ENCODE measurements at places on chromosomes 6 and 20.

- no peak for DNase-seq
Observed at GRCh38 chr6:80872951-80873308, 766.5 kb downstream of the BCKDHB start.

- no peak for DNase-seq
Observed at GRCh38 chr6:151692216-151692615, 115.3 kb upstream of the ESR1 start.

DNA sequence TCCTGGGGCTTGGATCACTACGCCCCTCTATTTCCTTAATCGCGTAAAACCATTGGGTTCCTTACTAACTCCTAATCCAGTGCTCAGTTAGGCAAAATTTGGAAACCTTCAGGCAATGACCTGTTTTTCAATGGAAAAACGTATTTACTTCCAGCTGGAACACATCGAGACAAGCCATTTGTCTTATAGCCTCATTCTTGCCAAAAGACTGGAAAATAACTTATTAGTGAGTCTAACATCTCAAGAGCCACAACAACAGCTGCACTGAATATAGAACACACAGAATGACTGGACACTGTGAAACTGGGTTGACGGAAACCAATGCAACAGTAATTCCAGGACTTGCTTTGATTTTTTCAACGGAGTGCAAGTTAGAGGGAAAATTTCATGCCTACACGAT is 125.2 kb upstream of the MAP3K7 start:
- DNase-seq: no peak

DNA sequence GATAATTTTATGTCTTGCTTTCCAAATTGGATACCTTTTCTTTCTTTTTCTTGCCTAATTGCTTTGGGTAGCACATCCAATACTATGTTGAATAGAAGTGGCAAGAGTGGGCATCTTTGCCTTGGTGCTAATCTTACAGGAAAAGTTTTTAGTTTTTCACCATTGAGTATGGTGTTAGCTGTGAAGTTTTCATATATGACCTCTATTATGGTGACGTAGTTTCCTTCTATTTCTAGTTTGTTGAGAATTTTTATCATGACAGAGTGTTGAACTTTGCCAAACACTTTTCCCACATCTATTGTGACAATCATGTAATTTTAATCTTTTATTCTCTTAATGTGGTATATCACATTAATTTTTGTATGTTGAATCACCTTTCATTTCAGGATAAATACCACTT is 216.1 kb downstream of the LRFN2 start:
- no peak for DNase-seq

GRCh38 chr6:55034752-55035151 is 139.6 kb upstream of the HCRTR2 start:
- no peak for DNase-seq

DNA sequence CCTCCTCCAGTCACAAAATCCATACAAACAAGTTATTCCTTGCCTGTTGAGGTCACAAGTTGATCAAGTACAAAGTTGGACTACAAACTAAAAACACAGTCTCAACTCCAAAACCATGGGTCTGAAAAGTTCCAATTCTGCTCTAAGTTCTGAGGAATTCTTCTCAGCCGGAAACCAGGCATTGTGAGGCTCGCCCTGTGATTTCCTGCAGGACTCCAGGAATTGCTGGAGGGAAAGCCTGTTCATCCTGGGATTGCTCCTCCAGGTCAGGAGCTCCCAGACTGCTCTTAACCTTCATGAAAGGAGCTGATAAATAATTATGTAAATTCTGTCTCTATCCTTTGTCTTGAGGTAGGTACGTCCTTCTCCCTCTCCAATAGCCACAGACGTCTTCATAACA is 8.5 kb downstream of the TRAM2 start:
- DNase-seq: no peak

GRCh38 chr20:869606-870005 is 36.1 kb downstream of the FAM110A start:
- DNase-seq: no peak

DNA sequence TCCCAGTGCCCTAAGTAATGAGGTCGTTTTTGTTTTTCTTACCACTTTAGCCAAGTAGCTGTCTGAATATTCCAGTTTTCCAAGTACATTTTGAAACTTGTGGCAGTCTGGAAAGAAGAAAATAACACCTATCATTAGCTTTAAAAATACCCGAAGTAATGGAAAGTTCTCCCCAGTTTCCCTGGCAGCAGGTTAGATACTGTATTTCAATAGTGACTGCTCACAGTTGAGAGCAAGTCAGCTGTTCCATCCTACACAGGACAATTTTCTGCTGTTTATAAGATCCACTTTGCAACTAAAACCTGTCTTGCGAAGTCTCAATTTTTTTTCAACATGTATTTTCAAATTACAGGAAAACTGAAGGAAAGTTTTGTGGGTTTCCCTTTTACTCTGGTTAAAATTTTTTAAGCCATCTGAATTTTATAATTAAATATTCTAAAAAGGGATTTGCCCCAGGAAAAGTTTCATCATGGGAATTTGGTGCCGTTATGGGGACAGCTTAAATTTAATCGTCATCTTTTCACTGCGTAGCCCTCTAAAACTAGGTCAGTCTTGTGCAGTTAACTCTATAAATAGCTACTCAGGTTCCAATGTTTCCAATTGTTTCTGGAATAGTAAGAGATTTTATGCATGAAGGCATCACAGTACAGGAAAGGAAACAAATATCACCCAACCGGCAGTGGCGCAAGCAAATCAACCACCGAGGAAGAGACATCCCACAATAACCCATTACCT is 96.9 kb downstream of the MBOAT1 start:
- DNase-seq: no peak

GRCh38 chr6:138647006-138647405 is 126.6 kb upstream of the CCDC28A start:
- no peak for DNase-seq

GRCh38 chr6:143222801-143223231 is 162.1 kb downstream of the AIG1 start:
- DNase-seq: no peak

DNA sequence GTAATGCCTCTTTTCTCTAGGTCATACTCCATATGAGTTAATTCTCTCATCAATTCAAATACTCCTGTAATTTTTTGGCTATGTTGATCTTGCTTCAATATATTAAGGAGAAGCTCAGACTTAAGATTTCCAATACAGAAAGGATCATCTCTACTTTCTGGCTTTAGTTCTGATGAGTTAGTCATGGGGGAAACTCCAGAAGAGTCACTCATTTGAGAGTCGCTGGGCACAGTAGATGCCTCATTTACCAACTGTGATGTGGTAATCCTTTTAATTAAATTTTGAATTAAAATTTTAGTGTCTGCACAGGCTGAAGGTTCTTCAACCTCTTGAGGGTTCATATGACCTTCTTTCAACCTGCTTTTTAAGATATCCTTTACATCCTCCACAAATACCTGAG is 38.5 kb downstream of the DST start:
- DNase-seq: no peak

DNA sequence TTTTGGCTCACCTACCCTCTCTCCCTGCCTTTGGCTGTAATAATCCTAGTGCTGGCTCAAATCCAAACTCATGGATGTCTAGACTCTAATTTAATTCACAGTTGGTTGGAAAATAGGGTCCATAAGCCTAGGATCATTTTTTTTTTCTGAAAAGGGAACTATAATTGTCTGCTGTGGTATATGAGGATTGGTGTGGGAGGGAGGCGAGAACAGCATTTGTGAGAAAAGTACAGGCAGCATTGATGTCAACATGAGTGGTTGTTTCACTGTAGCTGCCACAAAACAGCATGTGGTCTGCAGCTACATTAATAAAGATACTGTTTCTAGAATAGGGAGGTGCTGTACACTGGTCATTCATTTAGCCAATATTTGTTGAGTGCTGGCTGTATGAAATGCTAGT is 18.6 kb upstream of the POLR1H start:
- DNase-seq: no peak

GRCh38 chr20:37881601-37882343 is 21.2 kb upstream of the VSTM2L start:
- no peak for DNase-seq

- no peak for DNase-seq
Observed at GRCh38 chr6:138105880-138106664, 1.1 kb downstream of the PERP start.

DNA sequence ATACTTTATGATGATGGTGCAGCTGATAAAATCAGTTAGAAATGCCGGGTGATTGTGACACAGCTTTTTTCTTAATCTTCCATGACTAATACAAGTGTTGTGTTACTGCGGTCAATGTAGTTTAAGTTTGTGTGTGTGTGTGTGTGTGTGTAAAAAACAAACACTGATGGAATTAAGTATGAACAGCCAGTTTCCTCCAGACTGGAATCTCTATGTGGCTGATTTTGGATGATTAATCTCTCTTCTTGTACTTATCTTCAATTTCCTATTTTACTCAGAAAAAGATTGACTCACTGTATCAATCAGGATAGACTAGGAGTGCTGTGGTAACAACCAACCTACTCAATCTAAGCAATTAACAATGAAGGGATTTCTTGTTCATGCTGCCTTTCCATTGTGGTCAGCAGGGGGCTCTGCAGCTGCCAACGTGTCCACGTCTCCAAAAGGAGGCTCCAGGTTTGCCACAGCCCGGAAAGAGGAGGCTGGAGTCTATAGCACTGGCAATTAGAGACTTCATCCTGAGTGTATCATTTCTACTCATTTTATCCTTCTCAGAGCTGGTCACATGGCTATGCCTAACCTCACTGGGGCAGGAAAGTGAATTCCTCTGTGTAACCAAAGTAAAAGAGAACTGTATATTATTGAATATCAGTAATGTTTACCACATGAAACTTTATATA is 107.7 kb downstream of the CD109 start:
- DNase-seq: peak; percentile 20

GRCh38 chr6:101403216-101403945 is 9.9 kb downstream of the GRIK2 start:
- DNase-seq: no peak

- peak; percentile 46 for DNase-seq
Observed at GRCh38 chr20:17992847-17993513, 24.2 kb downstream of the MGME1 start.

DNA sequence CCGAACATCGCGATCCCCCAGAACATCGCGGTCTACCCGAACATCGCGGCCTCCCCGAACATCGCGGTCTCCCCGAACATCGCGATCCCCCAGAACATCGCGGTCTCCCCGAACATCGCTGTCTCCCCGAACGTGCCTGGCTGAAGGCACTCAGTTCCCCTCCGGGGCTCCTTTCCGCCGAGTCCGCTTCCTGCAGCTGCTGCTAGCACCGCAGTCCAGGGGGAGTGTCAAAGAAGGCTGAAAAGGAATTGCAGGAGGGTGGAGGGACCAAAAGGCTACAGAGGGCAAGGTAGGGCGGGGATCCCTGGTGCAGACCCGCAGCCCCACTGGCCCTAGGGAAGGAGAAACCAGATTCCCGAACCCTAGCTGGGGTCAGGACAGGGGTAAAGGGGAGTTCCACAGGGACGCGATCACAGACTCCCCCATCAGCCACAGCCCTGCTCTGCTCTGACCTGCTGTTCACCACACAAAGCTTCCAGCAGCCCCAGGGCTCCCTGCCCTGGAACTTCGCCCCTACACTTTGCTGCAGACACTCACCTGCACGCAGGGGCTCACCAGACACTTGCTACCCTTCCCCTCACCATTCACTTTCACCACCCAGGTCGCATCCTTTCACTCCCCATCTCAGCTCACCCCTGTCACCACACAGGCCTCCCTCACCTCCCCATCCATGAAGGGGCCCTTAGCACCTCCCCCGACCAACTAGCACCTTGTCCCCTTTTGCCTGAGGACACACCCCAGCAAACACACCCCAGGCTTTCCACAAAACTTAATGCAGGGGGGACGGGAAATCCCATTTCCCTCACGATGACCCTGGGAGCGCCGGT is 1.7 kb downstream of the ULBP1 start:
- DNase-seq: no peak

DNA sequence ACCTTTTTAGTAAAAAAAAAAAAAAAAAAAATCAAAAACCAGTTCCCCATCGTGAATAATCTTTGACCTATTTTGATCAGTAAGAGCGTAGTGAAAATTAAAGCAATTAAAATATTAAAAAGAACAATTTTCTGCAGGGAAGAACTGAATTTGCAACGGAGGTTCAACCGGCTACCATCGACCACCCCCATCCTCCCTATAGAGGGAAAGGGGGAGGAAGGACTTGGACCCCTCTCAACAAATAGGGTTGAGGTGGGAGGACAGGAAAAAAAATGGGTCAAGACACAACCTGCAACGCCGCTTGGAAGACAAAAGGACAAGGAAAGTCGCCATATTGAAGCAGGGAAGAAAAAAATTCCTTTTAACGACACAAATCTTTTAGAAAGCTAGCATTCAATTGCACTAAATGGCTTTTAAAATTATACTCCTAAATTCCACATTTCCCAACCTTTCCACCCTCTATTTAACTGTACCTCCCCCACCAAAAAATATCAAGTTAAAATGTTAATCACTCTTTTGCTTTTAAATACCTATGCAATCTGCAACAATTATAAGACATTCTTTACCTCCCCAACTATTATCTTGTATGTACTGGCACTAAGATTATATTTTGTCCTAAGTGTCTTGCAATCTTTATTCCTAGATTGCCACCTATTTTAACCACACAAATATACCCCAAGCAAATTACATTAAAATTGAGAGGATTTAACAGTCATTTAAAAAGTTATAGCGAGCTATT is 1.7 kb downstream of the PPP1R10 start:
- DNase-seq: peak; percentile 71

DNA sequence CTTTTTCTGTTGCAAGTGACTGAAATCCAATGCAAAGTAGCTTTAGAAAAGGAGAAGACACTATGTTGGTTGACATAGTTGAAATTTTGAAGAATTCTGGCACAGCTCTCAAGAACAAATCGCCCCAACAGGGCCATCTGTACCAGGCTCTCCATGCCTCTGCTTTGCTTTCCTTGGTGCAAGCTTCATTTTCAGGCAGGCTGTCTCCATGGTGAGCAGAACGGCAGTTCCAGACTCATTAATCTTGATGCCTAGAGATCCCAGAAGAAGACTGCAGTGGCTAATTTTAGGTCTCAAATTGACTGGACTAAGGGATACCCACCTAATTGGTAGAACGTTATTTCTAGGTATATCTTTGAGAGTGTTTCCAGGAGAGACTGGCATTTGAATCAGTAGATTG is 950.7 kb upstream of the FLRT3 start:
- DNase-seq: no peak

GRCh38 chr6:16136621-16137450 is 8.0 kb downstream of the MYLIP start:
- peak; percentile 64 for DNase-seq

- no peak for DNase-seq
Observed at GRCh38 chr6:150934380-150934779, 68.9 kb downstream of the MTHFD1L start.

DNA sequence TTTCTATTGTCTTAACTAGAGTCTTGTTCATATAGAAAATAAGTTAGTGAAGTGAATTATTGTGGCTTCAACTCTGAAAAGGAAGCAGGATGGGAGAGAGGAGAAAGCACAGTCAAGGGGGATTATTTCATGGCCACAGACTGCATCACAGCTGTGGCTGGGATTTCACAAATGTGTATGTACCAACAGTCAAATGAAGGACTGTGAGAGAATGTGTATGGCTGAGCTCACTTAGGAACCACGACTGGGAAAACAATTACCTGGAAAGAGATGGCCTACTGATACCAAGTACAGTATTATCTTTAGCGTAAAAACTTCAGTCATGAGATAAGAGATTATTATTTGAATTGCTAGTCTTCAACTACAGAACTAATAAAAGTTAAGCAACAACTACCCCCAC is 54.9 kb downstream of the SESN1 start:
- no peak for DNase-seq

- DNase-seq: no peak
Observed at GRCh38 chr6:15389765-15390723, 144.2 kb downstream of the JARID2 start.

Data from activated CD4-positive, alpha-beta T cell treated with anti-CD3 and anti-CD28 coated beads, Interleukin-2, amount 50 U/mL, for 16 hours (primary cell).